Amniotic stem cell (primary cell): ENCODE measurements at places on chromosomes 16 and 17.

DNA sequence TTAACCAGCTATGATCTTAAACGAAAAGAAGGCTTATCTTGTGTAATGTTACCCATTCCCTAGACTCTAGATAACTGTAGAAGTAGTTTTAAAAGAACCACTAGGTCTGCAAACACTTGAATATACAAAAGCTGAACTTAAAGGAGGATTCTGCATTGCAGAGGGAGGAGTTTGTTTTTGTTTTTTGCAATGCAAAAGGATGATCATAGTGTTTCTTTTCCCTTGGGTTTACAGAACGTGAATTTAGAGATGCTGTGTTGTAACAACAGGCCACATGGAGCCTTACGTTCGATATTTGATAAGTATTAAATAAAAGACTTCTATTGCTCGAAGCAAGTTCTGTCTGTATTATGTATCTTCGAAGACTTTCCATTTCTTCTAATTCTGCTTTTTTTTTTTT is 77.6 kb downstream of the CHD9 start:
- DNase-seq: no peak

GRCh38 chr17:73625991-73626673 is 18.1 kb downstream of the SDK2 start:
- no peak for DNase-seq

DNA sequence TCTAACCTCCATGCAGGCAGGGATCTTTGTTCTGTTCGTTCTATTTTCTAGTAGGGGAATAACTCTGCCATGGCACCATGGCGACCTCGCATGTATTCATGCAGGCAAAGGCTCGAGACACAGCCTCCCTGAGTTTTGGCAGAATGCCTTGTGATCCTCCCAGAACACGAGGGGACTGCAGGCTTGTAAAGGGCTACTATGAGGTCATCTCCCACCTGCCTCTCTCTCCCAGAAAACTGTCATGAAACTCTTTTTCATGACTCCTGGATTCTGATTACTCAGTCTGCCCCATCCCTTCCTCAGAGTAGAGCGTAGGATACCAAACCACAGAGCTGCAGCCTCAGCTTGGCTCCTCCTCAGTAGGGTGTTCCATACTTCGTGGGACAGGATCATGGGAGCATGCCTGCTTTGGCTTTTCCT is 64.3 kb downstream of the IGF2BP1 start:
- DNase-seq: no peak

GRCh38 chr17:44105483-44105882 is 18.0 kb downstream of the HDAC5 start:
- no peak for DNase-seq

GRCh38 chr17:43871946-43872690 is 25.1 kb downstream of the CD300LG start:
- DNase-seq: no peak

GRCh38 chr17:4409659-4410058 is 24.1 kb upstream of the SPNS3 start:
- no peak for DNase-seq

GRCh38 chr16:7521834-7522233 is 189.2 kb downstream of the RBFOX1 start:
- DNase-seq: no peak

- no peak for DNase-seq
Observed at GRCh38 chr16:14283786-14284185, 212.7 kb downstream of the MRTFB start.

DNA sequence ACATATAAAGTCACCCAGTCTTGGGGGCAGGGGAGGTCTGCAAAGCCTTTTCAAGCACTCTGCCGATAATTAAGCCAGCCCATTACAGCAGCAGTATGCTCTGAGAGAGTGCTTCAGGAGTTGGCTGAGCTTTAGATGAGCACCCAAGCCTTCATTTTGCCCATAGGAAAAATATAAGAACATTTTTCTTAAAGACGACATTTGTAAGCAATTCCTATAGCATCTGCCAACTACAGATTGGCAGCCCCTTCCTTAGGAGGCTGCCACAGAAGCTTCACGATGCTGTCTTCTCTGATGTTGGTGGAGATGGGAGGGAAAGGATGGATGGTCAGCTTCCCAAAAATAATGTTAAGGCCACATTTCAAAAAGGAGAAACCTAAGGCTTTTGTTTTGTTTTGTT is 367.5 kb downstream of the XYLT1 start:
- DNase-seq: no peak

DNA sequence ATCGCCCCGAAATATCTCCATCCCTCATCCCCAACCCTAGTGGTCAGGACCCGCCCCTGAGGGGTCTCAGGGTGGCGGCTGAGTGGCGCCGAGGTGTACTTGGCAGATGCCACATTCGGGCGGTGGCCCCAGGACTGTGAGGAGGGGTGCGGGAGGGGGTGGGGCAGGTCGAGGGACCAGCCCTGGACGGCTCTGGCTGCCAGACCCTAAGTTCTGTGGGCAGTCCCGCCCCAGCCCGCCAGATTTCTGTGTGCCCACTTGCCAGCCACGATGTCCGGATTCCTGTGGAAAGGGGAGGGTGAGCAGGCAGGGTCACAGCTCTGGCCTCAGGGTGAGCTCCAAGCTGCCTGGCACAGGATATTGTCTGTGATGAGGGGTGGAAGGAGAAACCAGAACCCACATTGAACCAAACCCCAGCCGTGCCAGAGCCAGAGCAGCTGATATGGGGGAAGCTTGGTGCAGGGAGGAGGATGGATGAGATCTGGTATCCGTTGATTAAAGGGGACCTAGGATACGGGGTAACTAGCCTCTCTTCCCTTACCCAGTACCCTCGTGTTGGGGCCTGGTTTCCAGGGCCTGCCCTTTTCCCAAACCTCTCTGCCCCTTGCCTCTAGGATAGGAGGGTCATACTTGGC is 1.1 kb upstream of the CHAD start:
- DNase-seq: no peak

- no peak for DNase-seq
Observed at GRCh38 chr17:29642171-29642611, 19.5 kb upstream of the CORO6 start.

DNA sequence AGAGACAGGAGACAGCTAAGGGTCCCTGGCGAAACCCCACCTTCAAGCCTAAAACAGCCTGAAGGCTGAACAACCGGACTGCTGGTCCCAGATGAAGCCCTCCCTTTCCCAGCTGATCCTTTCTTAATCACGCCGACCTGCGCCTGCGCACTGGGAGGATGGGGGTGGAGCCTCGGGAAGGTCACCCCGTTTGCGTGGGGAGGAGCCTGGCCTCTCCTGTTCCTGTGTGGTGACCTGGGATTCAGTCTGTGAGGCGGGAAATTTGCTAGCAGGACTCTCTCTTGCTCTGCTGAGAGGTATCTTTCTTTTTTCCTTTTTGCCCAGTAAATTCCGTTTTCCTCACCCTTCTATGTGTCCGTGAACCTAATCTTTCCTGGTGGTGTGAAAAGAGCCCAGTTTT is 9.6 kb downstream of the FAM20A start:
- no peak for DNase-seq

DNA sequence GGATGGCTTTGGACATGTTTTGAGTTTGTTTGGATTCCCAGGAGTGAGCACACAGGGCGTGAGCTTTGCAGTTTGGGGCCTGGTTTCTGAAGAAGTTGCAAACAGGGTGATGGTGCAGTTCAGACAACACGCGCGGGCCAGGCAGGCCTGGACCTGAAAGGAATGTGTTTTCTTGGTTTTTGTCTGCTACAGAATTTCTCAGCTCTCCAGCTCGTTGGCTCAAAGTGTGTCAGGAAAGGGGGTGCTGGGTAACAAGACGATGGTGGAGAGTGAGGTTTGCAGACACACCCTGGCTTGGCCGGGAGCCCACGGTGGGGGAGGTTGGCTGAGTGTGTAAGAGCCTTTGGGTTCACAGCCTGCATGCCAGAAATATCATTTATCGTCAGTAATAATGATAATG is 82.3 kb downstream of the CMIP start:
- DNase-seq: no peak

DNA sequence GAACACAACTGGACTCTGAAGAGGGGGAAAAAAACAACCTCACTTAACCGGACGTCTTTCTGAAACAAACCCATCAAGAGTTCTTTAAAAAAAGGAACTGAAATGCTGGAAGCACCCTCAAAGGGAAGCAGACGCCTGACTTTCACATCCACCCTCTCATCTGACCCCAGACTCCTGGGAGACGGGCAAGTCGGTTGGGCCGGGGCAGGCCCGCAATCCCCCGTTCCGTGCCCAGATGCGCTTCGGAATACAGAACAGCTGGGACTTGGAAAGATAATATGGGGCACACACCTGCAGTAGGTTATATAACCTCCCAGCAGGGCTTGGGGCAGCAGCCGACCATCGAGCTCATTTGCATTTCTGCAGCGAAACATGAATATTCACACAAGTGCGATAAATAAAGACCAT is 3.7 kb downstream of the ARHGAP27 start:
- no peak for DNase-seq

- DNase-seq: no peak
Observed at GRCh38 chr17:32523017-32523680, 36.4 kb downstream of the CDK5R1 start.

DNA sequence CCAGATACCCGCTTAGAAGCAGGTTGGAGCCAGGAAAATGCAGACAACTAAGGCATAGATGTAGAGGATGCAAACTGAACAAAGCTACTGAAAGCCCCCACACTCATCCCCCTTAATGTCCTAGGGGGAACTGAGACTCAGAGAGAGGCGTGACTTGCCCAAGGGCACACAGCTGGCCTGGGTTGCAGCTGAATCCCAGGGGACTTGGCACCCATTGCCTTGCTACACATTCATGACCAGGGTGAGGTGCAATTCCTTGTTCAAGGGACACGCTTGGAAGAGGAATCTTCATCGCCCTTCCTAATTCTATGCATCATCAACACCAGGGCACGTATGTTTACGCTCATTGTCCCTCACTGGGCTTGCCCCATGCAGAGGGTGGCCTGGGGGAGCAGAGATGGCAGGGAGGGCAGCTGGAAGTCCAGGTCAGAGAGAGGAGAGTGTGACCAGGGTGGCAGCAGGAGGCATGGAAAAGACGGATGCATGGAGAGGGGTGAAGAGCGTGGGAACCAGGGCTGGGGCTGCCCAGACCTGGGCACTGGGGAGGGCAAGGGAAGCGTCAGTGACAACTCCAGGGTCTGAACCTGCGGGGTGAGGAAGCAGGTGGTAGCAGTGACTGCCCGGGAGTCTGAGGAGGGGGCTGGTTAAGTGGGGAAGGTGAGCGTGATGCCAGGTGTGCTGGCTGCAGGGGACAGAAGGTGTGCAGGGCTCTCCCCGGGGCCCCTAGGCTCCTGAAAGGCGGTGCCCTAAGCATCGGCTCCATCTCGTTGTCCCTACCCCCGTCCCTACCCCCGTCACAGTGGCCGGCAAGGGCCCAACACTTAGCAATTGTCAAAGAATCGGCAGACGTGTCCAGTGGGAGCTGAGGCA is 267.1 kb upstream of the TNRC6C start:
- DNase-seq: no peak

GRCh38 chr17:49487183-49487582 is 7.9 kb upstream of the NGFR start:
- DNase-seq: no peak

DNA sequence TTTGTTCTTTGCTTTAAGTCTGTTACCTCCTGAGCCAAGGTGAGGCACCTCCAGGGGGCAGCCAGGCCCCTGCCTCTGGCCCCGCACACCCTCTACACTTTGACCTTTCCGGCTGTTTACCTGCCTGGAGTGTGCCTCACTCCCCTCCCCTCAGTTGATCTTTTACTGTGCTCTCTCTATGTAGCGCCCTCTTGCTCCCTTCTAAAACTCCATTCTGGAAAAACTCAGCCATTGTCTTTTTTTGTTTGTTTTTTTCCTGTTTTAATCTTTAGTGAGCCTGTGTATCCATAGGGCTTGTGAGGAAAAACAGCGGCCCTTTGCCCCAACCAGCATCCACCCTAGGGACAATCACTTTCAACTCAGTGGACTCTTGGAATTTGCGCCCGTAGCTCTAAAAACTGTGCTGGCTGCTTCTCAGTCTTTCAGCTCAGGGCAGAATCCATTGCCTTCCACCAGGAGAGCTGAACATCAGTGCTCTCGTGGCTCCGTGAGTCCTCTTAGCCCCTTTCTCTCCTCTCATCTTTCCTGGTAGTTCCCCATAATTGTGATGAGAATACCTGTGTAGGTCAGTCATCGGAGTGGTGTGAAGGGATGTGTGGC is 4.3 kb downstream of the AMDHD2 start:
- no peak for DNase-seq

GRCh38 chr16:79213214-79213613 is 387.3 kb downstream of the MAF start:
- no peak for DNase-seq

DNA sequence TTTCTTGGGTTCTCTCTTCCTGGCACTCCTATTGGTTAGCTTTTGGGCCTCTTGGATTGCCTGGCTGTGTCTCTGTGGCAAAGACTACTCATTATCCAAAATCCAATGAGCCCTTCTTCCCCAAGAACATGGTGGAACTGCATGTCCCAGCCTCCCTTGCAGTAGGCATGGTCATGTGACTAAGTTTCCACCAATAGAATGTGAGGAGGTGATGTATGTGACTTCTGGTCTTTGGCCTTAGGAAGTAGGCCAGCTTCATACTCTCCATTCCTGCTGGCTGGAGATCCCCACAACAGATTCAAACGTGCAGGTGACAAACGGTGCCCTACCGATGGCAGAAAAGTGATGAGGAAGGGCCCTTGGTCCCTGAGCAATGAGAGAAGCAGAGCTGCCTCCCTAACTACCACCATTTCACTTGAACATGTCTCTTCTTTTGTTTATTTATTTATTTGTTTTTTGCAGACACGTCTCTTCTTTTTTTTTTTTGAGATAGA is 17.3 kb upstream of the SPN start:
- no peak for DNase-seq

- DNase-seq: no peak
Observed at GRCh38 chr17:81460856-81461460, 51.6 kb downstream of the ACTG1 start.

GRCh38 chr17:81665205-81666091 is 957 bp downstream of the OXLD1 start:
- DNase-seq: no peak

DNA sequence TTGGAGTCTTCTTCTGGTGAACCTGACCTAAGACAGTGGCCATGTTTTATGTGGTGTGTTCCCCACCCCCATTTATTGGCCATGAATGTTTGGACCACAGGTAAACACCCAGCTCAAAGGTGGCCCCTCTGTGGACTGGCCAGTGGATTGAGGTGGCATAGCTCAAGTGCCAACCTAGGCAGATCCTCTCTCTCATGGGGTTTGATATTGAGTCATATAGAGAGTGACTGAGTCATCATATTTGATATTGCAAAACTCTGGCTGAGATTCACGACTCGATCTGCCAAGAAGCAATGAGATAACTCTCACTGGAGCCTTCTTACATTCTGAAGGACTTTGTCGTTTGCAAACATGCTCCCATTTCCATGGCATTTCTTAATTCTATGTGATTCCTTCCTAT is 10.5 kb upstream of the TEKT3 start:
- peak; percentile 39 for DNase-seq

- DNase-seq: peak; percentile 31
Observed at GRCh38 chr16:4330277-4330874, 14.5 kb downstream of the GLIS2 start.

DNA sequence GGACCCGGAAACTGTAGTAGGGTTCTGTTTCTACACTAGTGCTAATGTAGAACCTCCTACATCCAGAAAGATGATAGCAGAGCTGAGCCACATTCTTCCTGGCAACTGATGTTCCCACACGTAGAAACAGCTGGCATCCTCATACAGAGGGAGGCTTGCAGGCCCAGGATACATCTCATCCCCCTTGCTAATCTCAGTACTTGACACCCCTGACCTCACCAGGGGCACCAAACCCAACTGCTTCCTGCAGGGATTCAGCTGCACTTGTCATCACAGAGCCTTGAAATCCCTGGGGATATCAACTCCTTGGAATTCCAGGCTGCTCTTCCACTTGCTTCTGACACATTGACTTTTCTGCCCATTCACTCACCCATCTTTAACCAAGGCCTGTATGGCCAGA is 75.2 kb upstream of the HSBP1 start:
- no peak for DNase-seq

GRCh38 chr17:48335858-48336500 is 94.0 kb downstream of the SKAP1 start:
- DNase-seq: peak; percentile 12
